ENCODE measurements at places on chromosomes 7 and 10.

GRCh38 chr10:50528206-50528605, 95.5 kb downstream of the SGMS1 start:
- DNase-seq = no peak
- no peak overlapping the region for H3K4me3 ChIP-seq
- no peak overlapping the region for H3K27ac ChIP-seq

DNA sequence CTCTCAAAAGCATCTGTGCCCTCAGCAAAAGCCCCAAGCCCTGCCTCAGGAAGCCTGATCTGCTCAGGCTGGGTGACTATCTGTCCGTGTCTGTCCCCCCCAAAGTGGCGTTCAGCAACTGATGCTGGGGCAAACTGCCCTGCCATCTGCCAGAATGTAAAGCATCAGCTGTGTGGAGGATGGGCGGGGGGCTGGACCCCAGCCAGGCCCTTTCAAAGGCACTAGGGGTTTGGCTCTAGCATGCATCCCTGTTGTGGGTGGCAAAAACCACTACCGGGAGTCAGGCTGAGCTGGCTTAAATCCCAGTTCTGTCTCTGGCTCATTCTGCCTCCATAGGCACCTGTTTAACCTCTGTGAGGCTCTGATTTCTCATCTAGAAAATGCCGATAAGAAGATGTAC, 35.5 kb downstream of the GPRIN2 start:
- no peak overlapping the region for H3K27ac ChIP-seq
- H3K27me3 ChIP-seq = no peaks in the 10 kb centered on the region
- no peak overlapping the region for H3K4me3 ChIP-seq
- peak; percentile 17 for DNase-seq
- peaks cover 15% of the 10 kb centered on the region for H3K4me1 ChIP-seq

GRCh38 chr10:58796242-58796641, 283.6 kb downstream of the BICC1 start:
- no peak overlapping the region for H3K4me3 ChIP-seq
- H3K27ac ChIP-seq = no peak overlapping the region
- no peaks in the 10 kb centered on the region for H3K4me1 ChIP-seq

DNA sequence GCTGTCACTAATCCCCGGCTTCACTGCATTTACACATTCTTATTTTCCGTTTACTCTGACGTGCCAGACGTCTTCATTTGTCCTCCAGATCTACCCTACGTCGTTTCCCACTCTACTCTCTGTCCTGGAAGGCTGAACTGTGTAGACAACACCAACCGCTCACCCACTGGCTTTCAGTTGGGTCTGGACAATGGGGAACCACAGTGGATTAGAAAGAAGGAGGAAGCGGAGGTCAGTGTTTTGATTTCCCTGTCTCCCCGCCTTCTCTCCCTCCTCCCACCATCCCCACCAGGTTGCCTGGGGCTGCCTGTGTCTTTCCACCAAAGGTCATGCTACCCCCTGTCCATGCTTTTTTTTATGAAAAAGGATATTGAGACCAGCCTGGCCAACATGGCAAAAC, 14.0 kb upstream of the CTBP2 start:
- no peaks in the 10 kb centered on the region for H3K36me3 ChIP-seq
- no peak for DNase-seq
- no peaks in the 10 kb centered on the region for H3K27me3 ChIP-seq
- H3K4me3 ChIP-seq = no peak overlapping the region

GRCh38 chr10:10977978-10978377, 39.7 kb upstream of the CELF2 start:
- H3K4me1 ChIP-seq = no peaks in the 10 kb centered on the region
- DNase-seq = no peak
- no peaks in the 10 kb centered on the region for H3K36me3 ChIP-seq
- H3K27me3 ChIP-seq = no peaks in the 10 kb centered on the region
- no peak overlapping the region for H3K4me3 ChIP-seq

DNA sequence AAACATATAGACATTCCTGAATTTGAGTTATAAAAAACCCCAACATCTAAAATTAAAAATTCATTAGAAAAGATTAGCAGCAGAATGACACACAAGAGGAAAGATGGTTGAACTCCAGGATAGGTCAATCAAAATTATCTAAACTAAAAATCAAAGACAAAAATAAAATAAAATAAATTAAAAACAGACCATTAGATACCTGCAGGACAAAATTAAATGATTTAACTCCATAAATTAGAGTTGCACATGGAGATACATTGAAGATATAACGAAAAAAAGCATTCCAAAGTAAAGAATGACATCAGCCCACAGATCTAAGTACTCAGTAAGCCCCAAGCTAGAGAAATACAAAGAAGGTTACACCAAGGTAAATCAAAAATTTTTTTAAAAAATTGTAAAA, 226.1 kb upstream of the SORCS1 start:
- H3K4me1 ChIP-seq = no peaks in the 10 kb centered on the region
- DNase-seq = no peak
- no peaks in the 10 kb centered on the region for H3K27me3 ChIP-seq
- H3K36me3 ChIP-seq = no peaks in the 10 kb centered on the region

- H3K4me3 ChIP-seq = no peak overlapping the region
- no peaks in the 10 kb centered on the region for H3K36me3 ChIP-seq
- no peaks in the 10 kb centered on the region for H3K27me3 ChIP-seq
- no peak overlapping the region for H3K27ac ChIP-seq
- H3K4me1 ChIP-seq = peaks cover 4% of the 10 kb centered on the region
- DNase-seq = peak; percentile 44
These were observed 22.0 kb upstream of the OPALIN start for GRCh38 chr10:96380821-96381220.

GRCh38 chr7:73557397-73558257, at the start of gene BCL7B:
BCL7B (minus strand) TSS chr7:73557690; CDS start chr7:73557578, 112 bp downstream.
- H3K4me1 ChIP-seq = peaks cover 37% of the 10 kb centered on the region
- H3K27ac ChIP-seq = peak within 1 kb of the TSS; percentile 95
- peaks cover 4% of the 10 kb centered on the region for H3K36me3 ChIP-seq
- H3K4me3 ChIP-seq = peak within 1 kb of the TSS; percentile 27
- peak; percentile 97 for DNase-seq
- no peaks in the 10 kb centered on the region for H3K27me3 ChIP-seq

DNA sequence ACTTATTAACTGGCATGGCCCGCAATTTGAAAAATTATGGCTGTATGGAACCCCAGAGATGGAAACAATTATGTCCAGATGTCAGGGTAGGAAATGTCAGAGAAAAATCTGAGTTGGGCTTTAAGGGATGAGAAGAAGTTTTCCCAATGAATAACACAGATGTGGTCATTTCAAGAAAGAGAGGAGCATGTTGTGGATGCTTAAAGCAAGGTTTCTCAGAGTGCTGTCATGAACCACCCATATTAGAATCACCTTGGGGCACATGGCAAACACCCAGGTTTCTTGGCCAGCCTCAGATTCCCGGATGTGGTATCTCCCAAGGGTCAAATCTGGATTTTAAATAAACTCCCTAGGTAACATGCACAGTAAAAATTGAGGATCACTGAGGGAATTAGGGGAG, 43.6 kb downstream of the LAMB4 start:
- no peak overlapping the region for H3K27ac ChIP-seq
- no peaks in the 10 kb centered on the region for H3K4me1 ChIP-seq
- no peaks in the 10 kb centered on the region for H3K36me3 ChIP-seq
- no peak overlapping the region for H3K4me3 ChIP-seq

GRCh38 chr7:6576024-6576866, 1.0 kb upstream of the ZDHHC4 start:
- H3K4me3 ChIP-seq = peak overlapping the region; percentile 64
- peak overlapping the region; percentile 82 for H3K27ac ChIP-seq
- no peak for DNase-seq
- peaks cover 10% of the 10 kb centered on the region for H3K4me1 ChIP-seq
- H3K27me3 ChIP-seq = no peaks in the 10 kb centered on the region

GRCh38 chr10:69460576-69461242, 9.4 kb downstream of the TSPAN15 start:
- peaks cover 63% of the 10 kb centered on the region for H3K4me1 ChIP-seq
- no peak overlapping the region for H3K4me3 ChIP-seq
- no peak for DNase-seq
- H3K36me3 ChIP-seq = no peaks in the 10 kb centered on the region

- peak overlapping the region; percentile 80 for H3K27ac ChIP-seq
- H3K4me3 ChIP-seq = peak overlapping the region; percentile 69
- H3K4me1 ChIP-seq = peaks cover 24% of the 10 kb centered on the region
- H3K27me3 ChIP-seq = peaks cover 5% of the 10 kb centered on the region
- no peaks in the 10 kb centered on the region for H3K36me3 ChIP-seq
These were observed 1.4 kb downstream of the PODXL start for GRCh38 chr7:131554880-131555516.

DNA sequence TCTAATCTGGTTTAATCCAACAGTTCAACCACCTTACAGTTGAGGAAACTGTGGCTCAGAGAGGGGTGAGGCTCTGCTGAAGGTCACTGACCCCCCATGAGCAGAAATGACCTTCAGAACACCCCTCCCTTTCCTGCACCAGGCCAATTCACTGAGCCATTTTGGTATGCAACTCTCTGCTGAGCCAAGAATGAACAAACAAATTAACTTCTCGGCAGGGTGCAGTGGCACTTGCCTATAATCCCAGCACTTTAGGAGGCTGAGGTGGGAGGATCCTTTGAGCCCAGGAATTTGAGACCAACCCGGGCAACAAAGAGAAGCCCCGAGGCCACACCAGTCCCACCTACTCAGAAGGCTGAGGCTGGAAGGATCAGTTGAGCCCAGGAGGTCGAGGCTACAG, 29.8 kb downstream of the PDGFA start:
- H3K27ac ChIP-seq = no peak overlapping the region
- no peak for DNase-seq
- no peaks in the 10 kb centered on the region for H3K36me3 ChIP-seq
- no peak overlapping the region for H3K4me3 ChIP-seq

GRCh38 chr10:22690614-22691431, 23.6 kb downstream of the PIP4K2A start:
- DNase-seq = no peak
- no peak overlapping the region for H3K4me3 ChIP-seq
- H3K27ac ChIP-seq = peak overlapping the region; percentile 43
- H3K27me3 ChIP-seq = no peaks in the 10 kb centered on the region
- H3K36me3 ChIP-seq = no peaks in the 10 kb centered on the region
- H3K4me1 ChIP-seq = peaks cover 24% of the 10 kb centered on the region

DNA sequence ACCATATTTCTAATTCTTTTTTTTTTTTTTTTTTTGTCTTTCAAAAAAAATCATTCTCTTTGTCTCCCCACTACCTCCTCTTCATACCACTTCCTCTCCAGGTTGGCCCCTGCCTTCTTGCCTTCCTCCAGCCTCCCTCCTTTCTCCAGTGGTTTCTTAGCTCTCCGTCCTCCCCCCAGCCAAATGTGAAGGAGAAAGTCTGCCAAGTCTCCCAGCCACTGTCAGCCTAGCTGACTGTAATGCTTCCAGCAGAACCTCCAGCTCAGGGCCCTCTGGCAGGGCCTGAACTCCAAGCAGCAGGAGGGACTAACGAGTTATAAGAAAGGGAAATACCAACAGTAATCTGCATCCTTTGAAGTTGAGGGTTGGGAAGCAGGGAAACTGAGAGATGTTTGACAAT, 35.5 kb upstream of the BICC1 start:
- DNase-seq = no peak
- no peak overlapping the region for H3K27ac ChIP-seq
- H3K4me1 ChIP-seq = no peaks in the 10 kb centered on the region
- H3K36me3 ChIP-seq = no peaks in the 10 kb centered on the region
- no peak overlapping the region for H3K4me3 ChIP-seq

DNA sequence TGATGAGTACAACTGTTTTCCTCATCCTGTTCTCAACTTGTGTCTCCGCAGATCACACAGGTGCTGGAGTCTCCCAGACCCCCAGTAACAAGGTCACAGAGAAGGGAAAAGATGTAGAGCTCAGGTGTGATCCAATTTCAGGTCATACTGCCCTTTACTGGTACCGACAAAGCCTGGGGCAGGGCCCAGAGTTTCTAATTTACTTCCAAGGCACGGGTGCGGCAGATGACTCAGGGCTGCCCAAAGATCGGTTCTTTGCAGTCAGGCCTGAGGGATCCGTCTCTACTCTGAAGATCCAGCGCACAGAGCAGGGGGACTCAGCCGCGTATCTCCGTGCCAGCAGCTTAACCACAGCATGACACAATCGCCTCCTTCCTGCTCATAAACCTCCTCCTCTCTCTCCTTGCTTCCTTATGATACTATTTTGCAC, 126.7 kb upstream of the PRSS58 start:
- no peaks in the 10 kb centered on the region for H3K36me3 ChIP-seq
- no peak overlapping the region for H3K4me3 ChIP-seq
- H3K4me1 ChIP-seq = peaks cover 3% of the 10 kb centered on the region
- no peak for DNase-seq

GRCh38 chr10:18699849-18700840, 40.9 kb downstream of the ARL5B start:
- no peak overlapping the region for H3K4me3 ChIP-seq
- no peak for DNase-seq
- no peaks in the 10 kb centered on the region for H3K4me1 ChIP-seq
- no peaks in the 10 kb centered on the region for H3K36me3 ChIP-seq
- no peaks in the 10 kb centered on the region for H3K27me3 ChIP-seq

- H3K27me3 ChIP-seq = no peaks in the 10 kb centered on the region
- H3K36me3 ChIP-seq = no peaks in the 10 kb centered on the region
- H3K27ac ChIP-seq = peak overlapping the region; percentile 100
- peaks cover 20% of the 10 kb centered on the region for H3K4me1 ChIP-seq
These were observed 1.4 kb upstream of the TRIM8 start for GRCh38 chr10:102642736-102643335.

GRCh38 chr10:116753759-116754158, 11.4 kb upstream of the HSPA12A start:
- H3K4me1 ChIP-seq = peaks cover 2% of the 10 kb centered on the region
- H3K36me3 ChIP-seq = no peaks in the 10 kb centered on the region
- no peak overlapping the region for H3K4me3 ChIP-seq
- no peak overlapping the region for H3K27ac ChIP-seq

DNA sequence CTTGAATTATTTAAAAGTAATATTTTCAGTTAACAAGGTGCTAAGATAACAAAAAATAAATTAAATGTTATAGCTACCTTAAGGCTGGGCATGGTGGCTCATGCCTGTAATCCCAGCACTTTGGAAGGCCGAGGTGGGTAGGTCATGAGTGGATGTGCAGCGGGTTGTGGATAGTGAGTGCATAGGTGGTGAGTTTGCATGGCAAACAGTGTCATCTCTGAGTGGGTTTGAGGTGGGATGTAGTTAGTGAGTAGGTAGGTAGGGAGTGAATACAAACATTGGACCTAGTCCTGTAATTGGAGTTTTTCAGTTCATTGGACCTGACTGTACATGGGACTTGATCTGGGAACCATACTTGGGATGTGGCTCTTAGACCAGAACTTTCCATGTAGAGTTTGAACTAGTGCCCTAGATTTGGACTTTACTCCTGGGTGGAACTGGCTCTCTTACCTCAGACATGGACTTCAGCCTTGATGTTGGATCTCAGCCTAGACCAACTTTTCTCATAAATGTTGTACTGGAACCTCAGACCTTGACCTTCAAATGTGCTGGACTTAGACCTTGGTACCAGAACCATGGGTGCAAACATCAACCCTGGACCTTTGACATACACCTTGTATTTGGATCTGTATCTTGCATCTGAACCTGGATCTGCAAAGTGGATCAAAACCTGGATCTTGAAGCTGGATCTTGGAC, 47.0 kb downstream of the SEC61G start:
- H3K4me1 ChIP-seq = no peaks in the 10 kb centered on the region
- no peak overlapping the region for H3K27ac ChIP-seq
- no peaks in the 10 kb centered on the region for H3K27me3 ChIP-seq
- H3K36me3 ChIP-seq = no peaks in the 10 kb centered on the region
- no peak for DNase-seq
